Activated CD4-positive, alpha-beta T cell treated with anti-CD3 and anti-CD28 coated beads, Interleukin-2, amount 50 U/mL, for 24 hours (primary cell): ENCODE measurements at places on chromosomes 5 and 9.

DNA sequence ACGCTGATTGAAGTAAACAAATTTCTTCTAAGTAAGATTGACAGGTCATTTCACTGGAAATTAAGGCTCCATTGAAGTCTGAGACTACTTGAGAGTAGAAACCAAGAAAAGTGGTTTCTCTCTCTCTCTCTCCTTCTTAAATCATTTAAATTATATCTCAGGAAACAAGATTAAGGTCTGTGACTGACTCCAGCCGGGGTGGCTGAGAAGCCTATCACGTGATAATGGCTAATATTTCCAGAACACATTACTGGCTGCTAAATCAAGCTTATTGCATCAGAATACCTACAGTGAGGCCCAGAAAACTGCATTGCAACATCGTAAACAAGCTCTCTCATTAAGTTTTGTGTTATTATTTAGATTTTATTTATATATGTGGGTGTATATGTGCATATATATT is 88.4 kb downstream of the PTCD2 start:
- no peak for DNase-seq

- no peak for DNase-seq
Measured at GRCh38 chr9:18754537-18754936, 278.5 kb downstream of the SAXO1 start.

- DNase-seq, result no peak
Measured at GRCh38 chr9:223152-223551, 8.5 kb downstream of the DOCK8 start.

- no peak for DNase-seq
Measured at GRCh38 chr5:128682669-128683068, 144.6 kb upstream of the FBN2 start.

GRCh38 chr5:116621599-116621998 is 47.0 kb upstream of the SEMA6A start:
- DNase-seq, result no peak

- DNase-seq, result no peak
Measured at GRCh38 chr5:10761933-10762775, 1.1 kb upstream of the DAP start.
